CD4-positive, alpha-beta T cell treated with Interferon gamma for 1 hour (primary cell): ENCODE measurements at places on chromosomes 3 and 15.

DNA sequence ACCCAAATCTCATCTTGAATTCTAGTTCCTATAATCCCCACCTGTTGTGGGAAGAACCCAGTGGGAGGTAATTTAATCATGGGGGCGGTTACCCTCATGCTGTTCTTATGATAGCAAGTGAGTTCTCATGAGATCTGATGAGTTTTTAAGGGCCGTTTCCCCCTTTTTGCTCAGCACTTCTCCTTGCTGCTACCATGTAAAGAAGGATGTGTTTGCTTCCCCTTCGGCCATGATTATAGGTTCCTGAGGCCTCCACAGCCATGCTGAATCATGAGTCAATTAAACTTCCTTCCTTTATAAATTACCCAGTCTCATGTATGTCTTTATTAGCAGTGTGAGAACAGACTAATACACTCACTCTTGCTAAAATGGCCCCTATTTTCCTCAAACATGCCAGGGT is 374.7 kb downstream of the TUSC7 start:
- DNase-seq, result peak; percentile 4

DNA sequence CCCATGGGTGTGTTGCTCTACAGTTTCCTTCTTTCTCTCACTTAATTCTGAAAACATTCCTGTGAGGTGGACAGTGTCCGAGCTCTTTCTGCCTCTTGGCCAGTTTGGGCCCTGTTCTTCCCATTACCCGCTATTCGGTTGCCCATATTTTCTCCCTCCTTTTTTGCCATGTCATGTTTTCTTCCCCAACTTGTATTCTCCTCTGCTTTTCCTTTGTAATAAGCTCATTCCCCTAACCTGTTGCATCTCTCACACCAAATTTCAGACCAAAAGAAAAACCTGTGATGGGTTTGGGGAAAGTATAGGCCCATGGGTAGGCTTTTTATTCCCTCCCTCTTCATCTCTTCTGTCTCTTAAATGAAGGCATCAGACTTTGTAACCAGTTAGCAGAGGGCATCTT is 30.5 kb downstream of the NKIRAS1 start:
- DNase-seq, result no peak

DNA sequence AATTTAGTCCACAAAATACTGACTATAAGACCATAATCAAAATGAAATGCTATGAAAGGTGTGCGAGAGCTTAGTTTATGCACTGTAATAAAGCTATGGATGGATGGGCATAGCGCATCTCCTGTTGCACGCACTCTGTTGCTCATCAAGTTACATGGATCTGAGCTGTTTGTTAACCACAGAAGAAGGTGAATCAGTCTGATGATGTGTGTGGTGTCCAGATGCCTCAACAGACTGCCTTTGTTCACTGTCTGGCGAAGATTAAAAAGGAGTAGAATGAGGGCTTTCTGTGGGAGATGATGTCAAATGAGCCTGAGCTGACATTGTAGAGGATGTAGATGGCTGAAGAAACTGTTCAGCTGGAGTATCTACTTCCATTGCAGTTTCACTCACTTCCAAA is 36.1 kb downstream of the NSMCE3 start:
- no peak for DNase-seq

GRCh38 chr3:70952033-70952747 is 631.3 kb downstream of the FOXP1 start:
- DNase-seq, result no peak

GRCh38 chr3:186385856-186386602 is 24.0 kb upstream of the DGKG start:
- DNase-seq, result no peak
